Activated T-helper 9 cell treated with anti-CD3 and anti-CD28 coated beads, Interleukin-2, amount 50 U/mL, for 16 hours (primary cell): ENCODE measurements at places on chromosomes 2 and 18.

DNA sequence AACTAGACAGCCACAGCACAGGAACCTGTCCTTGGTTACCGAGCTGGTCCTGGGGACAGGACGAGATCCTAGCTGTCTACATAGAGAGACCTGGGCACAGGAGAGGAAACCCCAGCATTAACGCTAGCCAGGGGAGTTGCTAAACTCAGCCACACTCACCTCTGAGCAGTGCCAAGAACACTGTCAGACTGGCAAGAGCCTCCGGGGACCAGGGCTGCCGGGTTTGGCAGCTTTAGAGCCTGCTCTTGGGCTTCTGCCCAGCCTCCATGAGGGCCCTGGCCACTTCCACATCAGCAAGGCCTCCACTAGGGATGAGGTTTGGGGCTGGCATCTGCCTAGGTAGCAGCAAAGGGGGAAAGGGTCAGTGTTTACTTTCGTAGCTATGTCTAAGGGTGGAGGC, 6.7 kb downstream of the TMBIM1 start:
- no peak for DNase-seq

- DNase-seq: no peak
Measured at GRCh38 chr2:118154176-118154575, 65.9 kb downstream of the INSIG2 start.

DNA sequence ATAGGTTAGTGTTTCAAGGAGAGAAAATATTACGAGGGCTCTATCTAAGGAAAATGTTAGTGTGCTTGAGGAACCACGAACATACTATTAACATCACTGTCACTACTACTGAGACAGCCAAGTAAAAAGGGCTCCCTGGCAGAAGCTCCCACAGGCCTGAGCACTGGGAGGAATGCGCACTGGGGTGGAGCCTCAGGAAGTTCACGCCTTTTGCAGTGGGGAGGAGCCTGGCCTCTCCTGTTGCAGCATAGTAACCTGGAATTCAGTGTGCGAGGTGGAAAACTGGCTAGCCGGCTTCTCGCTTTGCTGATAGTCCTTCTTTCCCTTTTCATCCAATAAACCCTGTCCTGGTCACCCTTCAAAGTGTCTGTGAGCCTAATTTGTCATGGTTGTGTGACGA, 250.3 kb downstream of the ERBB4 start:
- DNase-seq: no peak

DNA sequence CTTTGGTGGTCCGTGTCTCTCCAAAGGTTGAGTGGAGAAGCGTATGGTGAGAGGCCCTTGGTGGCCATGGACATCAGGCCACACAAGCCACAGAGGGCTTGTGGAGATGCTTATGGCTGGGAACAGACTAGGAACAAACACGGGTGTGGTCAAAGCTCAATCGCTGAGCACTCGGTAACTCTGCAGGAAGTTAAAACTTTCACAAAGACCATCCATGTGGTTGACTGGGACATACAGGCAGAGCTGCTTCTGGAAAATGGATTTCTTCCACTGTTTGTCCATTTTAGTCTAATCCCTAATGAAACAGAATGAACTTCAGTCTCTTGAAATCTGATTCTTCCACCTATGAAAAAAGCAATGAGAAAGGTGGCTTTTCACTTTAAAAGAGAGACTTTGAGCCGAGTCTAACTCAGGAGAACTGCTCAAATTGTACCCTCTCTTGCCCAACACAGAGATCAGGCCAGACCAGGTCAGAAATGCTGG, 17.7 kb downstream of the GDF7 start:
- DNase-seq: no peak

DNA sequence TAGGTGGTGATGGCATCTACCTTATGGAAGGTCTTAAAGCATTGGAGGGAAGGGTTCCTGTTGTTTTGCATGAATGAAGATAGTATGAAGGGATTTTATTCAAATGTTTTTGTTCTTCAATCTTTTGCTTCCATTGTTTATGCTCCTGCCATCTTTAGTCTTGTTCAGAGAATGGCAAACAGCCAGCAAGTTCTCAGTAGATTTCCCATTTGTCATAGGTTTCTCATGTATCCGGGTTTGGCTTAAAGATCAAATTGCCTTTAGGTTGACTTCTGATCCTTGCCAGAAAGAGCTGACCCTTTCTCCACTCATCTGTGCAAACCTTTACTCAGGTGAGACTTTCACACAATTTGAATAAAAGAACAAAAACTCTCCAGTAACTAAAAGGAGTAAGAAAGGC, 44.2 kb upstream of the STAT4 start:
- DNase-seq: no peak

- no peak for DNase-seq
Measured at GRCh38 chr2:205245652-205246051, 436.6 kb upstream of the NRP2 start.

- no peak for DNase-seq
Measured at GRCh38 chr2:45283764-45284620, 274.7 kb upstream of the SIX2 start.

DNA sequence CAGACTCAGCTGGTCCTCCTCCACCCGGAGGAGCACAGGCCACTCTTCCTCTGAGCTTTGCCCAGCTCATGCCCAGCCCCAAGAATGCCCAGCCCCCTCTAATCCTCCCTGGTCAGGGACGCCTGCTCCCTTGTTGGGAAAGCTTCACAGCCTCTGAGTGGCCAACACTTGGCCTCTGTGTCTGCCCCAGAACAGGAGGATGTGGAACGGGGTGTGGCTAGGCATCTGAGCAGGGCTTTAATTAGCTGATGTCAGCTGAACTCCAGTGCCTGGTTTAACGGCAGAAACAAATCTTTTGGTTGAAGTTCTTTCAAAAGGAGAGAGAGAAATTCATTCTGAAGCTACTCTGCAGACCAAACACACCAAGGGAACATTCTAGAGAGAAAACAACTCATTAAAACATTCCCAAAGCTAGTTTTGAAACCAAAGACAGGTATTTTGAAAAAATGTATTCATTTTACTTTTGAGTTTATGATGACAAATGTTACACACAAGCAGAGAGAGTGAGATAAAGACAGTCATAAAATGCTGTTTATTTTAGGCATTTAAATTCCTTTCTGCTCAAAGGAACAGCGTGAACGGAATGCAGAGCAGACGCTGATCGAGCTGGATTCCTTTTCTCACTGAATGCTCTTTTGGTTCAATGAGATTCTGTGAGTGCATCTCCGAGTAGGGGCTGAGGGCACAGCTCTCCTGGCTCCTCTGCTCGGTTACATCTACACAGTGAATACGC, 63.8 kb downstream of the RTP5 start:
- no peak for DNase-seq

GRCh38 chr18:79383388-79384056, 12.2 kb upstream of the NFATC1 start:
- DNase-seq: no peak

GRCh38 chr2:147548451-147548850, 296.4 kb upstream of the ACVR2A start:
- DNase-seq: no peak

DNA sequence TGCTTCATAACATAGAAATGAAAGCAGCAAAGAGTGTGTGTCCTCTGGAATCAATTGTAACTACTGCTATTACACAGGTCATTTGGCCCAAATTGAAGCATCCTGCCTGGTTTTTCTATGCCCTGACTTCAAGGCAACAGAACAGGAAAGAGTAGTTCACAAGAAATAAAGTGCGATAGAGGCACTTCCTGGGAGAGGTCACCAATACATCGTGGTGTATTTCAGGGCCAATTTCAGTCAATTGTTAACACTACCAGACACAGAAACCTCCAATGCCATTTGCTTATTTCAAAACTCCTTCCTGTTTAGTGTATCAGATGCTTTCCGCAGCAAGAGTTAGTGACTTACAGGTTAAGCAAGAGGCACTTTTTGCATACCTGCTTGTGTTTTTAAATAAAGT, 292.1 kb downstream of the ETAA1 start:
- DNase-seq: no peak

DNA sequence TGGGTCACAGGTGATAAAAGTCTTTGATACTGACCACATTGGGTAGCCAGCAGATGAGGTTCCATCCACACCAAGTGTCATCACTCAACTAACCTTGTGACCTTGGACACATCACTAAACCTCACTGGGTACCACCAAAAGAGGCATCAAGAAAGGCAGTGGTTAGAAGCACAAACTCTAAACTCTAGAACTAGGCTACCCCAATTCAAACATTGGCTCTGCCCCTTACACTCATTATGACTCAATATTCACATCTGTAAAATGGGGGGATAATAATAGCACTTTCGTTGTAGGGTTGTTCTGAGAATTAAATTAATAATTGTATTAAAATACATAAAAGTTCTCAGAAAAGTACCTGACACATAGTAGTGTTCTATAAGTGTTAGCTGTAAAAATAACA, 15.8 kb upstream of the SMAD7 start:
- DNase-seq: no peak
